ENCODE measurements at places on chromosomes 6 and 20.

DNA sequence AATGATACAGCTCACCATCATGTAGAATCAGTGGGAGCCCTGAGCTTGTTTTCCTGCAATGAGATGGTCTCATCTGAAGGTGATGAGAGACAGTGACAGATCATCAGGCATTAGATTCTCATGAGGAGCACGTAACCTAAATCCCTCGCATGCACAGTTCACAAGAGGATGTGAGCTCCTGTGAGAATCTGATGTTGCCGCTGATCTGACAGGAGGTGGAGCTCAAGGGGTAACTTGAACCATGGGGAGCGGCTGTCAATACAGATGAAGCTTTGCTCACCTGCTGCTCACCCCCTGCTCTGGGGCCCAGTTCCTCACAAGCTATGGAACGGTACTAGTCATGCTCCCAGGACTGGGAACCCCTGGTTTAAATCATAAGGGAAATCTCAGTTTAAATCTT is 89.2 kb downstream of the THBS2 start:
- no peak for DNase-seq

DNA sequence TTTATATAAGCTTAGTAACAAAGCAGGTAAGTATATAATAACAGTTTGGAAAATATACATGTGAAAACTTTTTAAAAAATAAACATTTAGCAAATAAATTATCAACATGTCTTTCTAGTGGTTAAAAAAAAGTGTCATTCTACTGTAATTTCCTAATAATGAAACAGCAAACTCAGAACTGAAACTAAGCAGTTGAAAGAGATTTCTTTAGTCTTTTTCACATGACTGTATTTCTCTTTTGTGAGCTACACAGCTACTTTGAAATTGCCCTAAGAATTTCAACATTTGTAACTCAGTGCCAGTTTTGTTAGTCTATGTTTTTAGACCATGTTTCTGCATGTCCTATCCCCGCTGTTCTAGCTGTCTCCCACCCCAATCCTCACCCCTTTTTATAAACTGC is 28.4 kb upstream of the SDHAF4 start:
- no peak for DNase-seq

- no peak for DNase-seq
Observed at GRCh38 chr20:34083137-34083536, 28.9 kb downstream of the EIF2S2 start.

DNA sequence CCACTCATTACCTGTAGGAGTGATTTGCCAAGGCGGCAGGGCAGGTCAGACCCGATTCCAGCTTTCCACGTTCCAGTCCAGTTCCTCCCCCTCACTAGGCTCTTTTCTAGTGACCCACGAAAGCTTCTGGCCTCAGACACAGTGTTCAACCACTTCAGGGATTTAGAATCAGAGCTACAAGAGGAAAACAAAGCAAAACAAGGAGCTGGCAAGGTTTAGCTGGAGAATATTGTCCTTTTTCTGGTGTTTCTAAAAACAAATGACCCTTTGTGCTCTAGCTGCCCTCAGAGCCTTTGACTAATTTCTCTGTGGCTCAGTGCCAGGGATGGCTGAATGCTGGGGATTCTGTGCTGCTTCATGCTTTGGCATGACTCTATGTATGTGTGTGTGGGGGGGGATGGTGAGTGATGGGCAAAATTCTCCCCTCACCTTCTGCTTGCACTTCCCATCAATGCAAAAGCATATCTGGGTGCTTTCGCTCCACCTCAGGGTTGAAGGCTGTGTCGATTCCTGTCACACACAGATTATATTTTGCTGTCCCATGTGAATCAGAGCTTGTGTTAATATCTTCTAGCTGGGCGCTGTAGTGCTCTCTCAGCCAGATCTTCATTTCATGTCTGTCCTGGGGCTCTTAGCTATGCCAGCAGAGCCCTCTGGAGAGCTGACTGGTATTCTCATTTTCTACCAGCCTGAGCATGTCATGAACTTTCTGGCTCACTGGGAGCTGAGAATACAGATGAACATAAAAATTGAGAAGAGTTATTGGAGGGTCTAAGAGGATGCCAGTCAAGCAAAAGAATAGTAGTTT is 19.3 kb upstream of the NEDD9 start:
- no peak for DNase-seq

DNA sequence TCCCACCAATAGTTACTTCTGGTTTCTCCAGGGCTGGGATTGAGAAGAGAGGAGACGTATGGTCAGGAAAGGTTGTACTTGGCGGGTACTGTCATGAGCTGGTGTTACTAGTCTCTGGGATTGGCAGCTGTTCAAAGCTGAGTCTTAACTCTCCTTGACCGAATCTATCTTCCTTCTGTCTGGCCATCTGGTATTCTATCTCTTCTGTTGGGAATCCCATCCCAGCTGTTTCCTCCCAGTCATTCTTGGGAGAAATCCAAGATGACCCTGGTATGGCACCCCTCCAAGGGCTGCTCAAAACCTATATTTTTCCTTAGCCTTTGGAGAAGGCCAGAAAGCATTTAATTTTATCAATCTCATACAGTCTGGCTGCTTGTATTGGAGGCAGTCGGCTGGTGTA is 287.0 kb upstream of the CHD6 start:
- no peak for DNase-seq

DNA sequence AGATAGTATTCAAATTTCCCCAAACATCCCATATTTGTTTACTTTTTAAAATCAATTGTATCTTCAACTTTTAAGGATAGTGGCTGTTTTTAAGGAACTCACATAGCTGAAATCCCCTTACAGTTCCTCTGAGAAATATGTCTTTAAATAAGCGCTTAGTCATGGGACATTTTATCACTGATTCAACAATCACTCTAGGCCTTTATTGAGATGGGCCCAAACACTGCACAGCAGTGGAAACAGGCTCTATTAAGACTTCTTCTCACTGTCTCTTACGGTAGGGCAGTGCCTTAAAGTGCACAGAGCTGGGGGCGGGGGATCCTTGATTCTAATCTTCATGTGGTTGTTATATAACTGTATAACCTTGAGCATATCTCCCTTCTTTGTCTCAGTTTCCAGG is 59.8 kb upstream of the RREB1 start:
- DNase-seq: no peak

DNA sequence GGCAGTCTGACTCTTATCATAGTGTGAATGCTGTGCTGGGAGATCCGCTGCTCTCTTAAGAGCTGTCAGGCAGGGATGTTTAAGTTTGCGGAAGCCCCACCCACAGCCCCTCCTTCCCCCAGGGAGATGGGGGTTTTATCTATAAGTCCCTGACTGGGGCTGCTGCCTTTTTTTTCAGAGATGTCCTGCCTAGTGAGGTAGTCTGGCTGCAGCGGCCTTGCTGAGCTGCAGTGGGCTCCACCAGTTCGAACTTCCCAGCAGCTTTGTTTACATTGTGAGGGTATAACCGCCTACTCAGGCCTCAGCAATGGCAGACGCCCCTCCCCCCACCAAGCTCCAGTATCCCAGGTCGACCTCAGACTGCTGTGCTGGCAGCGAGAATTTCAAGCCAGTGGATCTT is 75.7 kb upstream of the UST start:
- DNase-seq: no peak

DNA sequence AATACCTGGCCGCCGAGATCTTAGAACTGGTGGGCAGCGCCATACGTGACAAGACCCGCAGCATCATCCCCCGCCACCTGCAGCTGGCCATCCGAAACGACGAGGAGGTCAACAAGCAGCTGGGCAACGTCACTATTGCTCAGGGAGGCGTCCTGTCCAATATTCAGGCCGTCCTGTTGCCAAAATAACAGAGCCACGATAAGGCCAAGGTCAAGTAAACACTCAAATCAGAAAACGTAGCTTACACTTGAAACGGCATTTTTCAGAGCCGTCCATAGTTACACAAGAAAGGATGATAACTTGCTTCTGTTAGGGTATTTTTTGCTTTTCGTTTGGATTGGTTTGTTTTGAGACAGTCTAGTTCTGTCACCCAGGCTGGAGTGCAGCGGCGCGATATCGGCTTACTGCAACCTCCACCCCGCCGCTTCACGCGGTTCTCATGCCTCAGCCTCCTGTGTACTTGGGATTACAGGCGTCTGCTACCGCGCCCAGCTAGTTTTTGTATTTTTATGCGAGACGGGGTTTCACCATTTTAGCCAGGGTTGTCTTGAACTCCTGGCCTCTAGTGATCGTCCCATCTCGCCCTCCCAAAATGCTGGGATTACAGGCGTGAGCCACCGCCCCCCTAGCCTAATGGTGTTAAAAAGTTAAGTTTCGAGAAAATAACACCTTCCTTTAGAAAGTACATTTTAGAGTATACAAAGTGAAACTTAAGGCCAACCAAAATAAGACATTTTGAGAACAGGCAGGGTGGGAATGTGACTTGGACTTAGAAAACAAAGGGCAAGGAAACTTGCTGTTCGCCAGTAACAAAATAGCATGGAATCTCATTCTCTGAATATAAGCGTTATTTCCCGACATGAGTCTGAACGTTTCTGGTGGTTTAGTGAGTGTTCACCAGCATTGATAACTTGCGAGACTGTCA is 42.8 kb upstream of the HFE start:
- no peak for DNase-seq

Data from activated CD4-positive, CD25-positive, alpha-beta regulatory T cell treated with anti-CD3 and anti-CD28 coated beads, Interleukin-2, amount 50 U/mL, for 16 hours (primary cell).